ENCODE measurements at places on chromosomes 4 and X.

GRCh38 chr4:60223208-60223923, 976.8 kb upstream of the ADGRL3 start:
- DNase-seq, result no peak

DNA sequence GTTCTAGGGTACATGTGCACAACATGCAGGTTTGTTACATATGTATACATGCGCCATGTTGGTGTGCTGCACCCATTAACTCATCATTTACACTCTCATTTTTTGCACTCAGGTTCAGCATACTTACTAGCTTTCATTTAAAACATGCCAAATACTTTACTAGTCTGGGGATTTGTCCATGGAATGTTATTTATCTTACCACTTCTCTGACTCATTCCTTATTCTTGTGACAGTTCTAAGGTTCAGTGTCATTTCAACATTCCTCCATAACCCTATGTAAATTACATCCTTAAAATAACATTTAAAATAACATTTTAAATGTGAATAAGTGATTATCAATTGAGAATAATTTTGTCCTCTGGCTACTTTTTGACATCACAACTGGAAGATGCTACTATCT, 19.5 kb upstream of the SYTL5 start:
- no peak for DNase-seq

- no peak for DNase-seq
These were observed 99.6 kb upstream of the STS start for GRCh38 chrX:7047951-7048350.

DNA sequence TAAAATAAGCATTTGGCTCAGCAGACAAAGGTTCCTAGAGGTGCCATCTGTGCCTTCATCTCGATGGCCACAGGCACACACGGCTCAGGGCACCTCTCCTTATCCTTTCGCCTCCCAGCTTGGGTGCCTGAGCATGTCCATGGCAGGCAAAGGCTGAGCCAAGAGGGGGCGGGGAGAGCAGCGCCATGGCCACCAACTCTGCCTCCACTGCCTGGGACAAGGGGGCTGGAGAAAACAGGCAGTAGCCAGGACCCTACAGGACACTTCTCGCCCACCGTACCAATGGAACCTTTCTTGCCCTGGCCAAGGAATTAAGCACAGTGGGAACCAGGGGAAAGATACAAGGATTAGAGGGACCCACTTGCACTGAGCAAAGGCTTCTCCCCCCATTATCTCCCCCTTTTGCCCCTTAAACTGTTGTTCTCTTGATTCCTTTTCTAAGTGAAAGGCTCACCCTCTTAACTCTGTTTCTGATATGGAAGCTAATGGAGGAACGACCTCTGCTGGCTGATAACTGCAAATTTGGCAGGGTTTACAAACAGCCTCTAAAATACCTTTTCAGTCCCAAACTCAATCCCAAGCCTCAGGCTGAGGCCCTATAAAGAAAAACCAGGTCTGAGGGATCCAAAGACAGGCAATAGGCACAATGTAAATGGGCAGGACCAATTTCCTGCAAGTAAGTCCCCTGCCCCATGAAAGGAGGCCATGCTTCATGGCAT, 335.2 kb downstream of the ADAM29 start:
- no peak for DNase-seq

DNA sequence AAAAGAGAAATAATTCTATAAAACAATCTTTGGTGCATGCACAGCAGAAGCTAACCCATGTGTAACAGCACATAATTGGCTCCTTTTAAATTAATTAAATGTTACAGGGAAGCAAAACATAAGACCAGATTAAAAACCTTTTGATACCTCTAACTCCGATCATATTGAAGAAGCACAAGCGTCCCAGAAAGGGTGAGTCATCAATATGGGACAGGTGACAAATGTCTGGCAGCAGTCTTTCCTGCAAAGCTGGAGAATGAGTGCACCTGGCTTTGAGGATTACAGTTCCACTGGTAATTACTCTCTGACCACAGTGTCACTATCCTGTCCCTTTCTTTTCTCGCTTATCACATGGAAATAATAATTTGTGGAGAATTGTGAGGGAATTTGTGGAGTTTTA, 94.6 kb downstream of the FAM9B start:
- no peak for DNase-seq

GRCh38 chrX:79081895-79082512, 62.5 kb upstream of the GPR174 start:
- no peak for DNase-seq

DNA sequence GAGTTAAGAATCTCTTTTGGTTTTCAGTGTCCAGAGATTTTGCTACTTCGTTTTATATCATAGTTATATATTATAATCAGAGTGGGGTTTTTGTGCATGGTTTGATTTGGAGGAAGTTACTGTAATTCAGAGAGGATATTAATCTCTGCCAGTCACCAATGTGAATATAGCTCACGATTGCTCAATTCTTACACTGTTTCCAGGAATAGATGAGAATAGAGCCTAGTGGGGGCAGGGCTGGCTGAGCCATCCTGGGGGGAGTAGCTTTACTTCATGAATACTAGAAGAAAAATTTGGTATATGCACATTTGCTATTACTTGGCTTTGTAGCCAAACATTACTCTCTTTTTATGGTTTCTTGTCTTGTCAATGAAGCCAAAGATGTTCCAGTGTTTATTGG, 60.9 kb upstream of the TRPC3 start:
- DNase-seq, result no peak

Data from stimulated activated CD8-positive, alpha-beta memory T cell treated with anti-CD3 and anti-CD28 coated beads, Interleukin-15, amount 100 ng/mL, for 48 hours (primary cell).